NCI-H524 (cell line): ENCODE measurements at places on chromosomes 2 and 18.

DNA sequence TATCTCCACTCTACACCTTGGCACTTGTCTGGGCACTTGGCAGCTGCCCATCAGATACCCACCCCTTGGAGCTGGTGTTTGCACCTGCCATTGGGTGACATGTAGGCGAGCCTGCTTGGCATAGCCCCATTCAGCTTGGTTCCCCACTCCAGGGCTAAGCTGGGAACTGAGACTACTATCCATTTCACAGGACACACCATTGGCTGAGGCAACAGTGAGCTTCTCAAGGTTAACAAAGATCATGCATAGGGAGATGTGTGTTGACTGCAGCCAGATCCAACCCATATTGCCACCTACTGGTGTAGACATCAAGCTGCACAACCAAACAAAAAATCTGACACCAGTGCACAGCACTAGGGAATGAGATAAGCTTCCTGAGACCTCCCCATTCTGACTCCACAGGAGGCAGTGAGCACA is 1389.8 kb upstream of the TMEFF2 start:
- peak; percentile 35 for DNase-seq

DNA sequence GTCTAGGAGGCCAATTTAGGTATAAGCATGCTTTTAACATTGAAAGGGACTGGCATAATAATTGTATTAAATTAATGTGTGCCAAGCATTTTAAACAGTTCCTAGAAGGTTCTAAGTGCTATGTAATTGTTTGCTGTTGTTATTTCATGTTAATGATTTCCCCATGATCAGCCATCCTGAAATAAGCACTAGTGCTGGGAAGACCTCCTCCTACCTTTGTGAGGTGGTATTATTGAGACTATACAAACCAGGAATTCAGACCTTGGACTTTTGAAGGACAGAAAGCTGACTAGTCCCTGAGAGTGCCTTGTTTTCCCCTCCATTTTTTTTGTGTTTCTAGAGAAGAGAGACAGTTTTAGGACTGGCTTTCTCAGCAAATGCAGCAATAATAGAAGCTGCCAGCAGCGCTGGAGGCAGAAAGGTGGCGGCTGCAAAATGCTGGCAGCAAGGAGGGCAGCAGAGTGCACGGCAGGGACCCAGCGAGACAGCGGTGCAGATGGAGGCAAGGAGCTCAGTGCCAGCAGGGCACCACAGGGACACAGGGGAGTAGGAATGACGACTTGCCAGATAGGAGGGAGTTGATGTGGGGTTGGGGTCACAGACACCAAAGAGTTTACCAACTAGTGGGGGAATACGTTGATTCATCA is 25.3 kb downstream of the NABP1 start:
- DNase-seq = no peak

DNA sequence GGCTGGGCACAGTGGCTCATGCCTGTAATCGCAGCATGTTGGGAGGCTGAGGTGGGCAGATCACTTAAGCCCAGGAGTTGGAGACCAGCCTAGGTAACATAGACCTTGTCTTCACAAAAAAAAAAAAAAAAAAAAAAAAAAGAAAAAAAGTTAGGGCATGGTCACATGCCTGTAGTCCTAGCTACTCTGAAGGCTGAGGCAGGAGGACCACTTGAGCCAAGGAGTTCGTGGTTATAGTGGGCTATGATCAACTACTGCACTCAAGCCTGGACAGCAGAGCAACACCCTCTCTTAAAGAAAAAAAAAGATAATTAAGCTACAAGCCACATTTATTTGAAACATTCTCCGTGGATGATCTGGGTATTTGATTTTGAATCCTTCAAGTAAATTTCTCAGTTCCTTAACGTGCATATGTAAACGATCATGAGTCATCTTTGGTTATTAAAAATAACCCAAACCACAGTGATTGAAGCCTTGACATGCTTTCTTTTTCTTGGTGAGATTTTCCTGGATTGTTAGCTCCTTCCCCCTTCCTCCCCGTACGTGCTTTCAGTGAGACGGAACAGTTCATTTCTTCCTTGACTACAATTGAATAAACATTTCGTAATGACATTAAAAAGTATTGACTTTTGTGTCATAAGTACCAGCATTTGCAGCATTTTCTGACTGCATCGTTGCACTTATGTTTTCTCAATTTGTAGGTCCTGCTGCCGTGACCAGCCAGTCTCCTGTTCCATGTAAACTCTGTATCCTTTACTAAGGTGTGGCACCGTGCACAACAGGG is 20.3 kb downstream of the RMC1 start:
- DNase-seq = no peak

- DNase-seq = no peak
These were observed 92.6 kb downstream of the RIT2 start for GRCh38 chr18:43022874-43023273.

- DNase-seq = no peak
These were observed 4.9 kb downstream of the TTL start for GRCh38 chr2:112486895-112487294.

- DNase-seq = no peak
These were observed 95.9 kb downstream of the EPHA4 start for GRCh38 chr2:221476195-221476594.

GRCh38 chr2:156908825-156909224 is 348.7 kb upstream of the GALNT5 start:
- DNase-seq = no peak

DNA sequence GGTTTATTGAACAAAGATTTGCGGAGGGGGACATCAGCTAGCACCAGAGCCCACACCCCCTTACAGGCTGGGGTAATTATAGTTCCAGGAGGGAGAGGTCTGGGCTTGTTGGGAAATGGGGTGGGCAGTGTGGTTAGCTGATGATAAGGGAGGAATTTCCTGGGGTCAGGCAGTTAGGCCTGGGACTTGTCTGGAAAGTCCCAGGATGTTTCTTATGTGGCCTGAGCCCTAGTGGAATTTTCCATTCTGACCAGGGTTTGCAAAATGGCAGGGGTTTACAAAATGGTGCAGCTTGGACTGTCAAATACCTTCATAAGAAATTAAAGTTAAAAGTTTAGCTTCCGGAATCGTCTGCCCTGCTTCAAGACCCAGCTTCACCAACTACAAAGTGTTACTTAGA is 199.1 kb downstream of the FBXO15 start:
- DNase-seq = no peak
